ENCODE measurements at places on chromosomes 12 and 14.

DNA sequence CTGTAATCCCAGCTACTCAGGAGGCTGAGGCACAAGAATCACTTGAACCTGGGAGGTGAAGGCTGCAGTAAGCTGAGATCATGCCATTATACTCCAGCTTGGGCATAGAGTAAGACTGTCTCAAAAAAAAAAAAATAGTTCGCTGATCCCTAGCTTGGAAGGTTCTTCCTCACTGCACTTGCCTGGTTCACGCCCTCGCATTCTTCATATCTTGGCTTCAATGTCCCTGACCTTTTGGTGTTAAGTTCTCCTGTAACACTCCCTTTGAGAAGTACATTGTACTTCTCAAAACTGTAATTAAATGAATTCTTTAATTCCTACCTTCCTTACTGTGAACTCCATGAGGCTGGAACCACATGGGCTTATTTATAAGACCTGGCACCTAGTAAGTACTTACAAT, 16.5 kb upstream of the TPCN1 start:
- DNase-seq = no peak

GRCh38 chr12:114245555-114245954, 160.4 kb downstream of the TBX5 start:
- no peak for DNase-seq

DNA sequence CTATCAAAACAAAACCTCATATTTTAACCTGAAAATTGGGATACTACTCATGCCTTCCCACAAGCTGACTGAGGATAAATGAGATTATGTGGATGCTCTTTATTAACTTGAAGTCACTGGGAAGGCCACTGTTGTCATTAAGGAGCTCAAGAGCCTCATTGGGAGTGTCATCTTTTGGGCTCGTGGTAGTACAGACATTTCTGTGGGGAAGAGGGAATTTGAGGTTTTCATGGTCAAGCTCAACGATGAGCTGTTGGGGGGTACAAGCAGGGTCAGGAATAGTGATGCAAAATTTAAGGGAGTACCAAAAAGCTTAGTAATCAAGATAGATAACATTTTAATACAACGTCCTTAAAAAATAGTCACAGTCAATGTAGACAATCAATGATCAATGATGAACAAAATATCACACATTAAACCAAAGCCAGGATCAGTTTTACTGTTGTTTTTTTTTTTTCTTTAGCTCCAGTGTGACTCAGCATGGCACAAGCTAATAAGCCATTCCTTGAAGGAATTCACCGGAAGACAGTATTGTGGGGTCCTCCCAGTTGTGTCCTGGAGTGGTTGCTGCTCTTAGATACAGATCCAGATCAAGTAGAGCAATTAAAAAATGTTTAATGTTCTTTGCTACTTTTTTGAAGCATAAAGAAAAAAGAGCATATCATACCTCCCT, 130.9 kb downstream of the C12orf75 start:
- no peak for DNase-seq

DNA sequence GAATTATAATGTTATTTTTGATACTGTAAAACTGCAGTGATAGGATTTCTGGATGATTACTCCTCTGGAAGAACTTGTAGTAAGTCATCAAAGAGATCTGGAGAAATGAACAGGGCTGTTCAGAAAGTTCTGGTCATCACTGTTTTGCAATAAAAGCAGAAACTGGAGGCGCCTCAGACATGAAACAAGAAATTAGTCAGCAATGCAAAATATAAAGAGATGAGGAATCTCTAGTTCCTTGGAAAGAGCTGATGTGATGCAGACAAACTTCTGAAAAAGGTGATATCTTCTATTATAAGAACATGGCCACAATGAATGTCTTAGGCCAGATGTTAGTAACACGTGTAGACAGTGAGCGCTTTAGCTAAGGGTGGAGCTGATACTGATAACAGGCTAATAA, 9.5 kb downstream of the ACIN1 start:
- DNase-seq = no peak

GRCh38 chr14:74569387-74569786, 42.6 kb downstream of the LTBP2 start:
- DNase-seq = no peak

DNA sequence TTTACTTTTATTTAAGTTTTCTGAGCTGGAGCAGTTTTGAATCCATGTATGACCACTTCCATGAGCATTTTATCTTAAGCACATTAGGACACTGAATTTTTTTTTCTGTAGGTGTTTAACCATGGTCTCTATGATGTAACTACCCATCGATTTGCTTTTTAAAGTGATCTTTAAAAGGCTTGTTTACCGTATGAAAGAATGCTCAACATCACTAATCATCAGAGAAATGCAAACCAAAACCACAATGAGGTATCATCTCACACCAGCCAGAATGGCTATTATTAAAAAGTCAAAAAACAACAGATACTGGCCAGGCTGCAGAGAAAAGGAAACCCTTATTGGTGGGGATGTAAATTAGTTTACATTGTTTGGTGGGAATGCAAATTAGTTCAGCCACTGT, 23.0 kb downstream of the GLRX5 start:
- no peak for DNase-seq

DNA sequence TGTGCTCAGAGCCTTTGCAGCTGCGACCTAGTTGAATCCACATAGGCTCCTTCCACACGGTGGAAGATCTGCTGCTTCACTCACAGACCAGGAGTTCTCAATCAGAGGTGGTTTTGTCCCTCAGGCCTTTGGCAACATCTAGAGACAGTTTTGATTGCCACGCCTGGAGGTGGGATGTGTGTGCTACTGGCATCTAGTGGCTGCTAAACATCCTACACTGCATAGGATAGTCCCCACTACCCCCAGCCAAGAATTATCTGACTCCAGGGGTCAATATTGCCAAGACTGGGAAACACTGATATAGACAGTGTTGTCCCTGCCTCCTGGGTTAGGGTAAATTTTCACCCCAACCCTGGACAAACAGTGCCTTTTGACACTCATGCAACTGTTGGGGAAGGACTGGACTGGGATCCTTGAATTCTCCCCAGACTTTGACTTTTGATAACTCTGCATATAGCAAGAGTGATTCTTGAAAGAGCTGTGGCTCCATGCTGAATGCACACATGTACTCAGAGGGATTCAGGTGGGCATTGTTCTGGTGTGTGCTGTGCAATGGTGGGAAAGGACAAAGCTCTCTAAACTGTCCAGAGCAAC, 39.8 kb downstream of the BAZ2A start:
- DNase-seq = peak; percentile 19

DNA sequence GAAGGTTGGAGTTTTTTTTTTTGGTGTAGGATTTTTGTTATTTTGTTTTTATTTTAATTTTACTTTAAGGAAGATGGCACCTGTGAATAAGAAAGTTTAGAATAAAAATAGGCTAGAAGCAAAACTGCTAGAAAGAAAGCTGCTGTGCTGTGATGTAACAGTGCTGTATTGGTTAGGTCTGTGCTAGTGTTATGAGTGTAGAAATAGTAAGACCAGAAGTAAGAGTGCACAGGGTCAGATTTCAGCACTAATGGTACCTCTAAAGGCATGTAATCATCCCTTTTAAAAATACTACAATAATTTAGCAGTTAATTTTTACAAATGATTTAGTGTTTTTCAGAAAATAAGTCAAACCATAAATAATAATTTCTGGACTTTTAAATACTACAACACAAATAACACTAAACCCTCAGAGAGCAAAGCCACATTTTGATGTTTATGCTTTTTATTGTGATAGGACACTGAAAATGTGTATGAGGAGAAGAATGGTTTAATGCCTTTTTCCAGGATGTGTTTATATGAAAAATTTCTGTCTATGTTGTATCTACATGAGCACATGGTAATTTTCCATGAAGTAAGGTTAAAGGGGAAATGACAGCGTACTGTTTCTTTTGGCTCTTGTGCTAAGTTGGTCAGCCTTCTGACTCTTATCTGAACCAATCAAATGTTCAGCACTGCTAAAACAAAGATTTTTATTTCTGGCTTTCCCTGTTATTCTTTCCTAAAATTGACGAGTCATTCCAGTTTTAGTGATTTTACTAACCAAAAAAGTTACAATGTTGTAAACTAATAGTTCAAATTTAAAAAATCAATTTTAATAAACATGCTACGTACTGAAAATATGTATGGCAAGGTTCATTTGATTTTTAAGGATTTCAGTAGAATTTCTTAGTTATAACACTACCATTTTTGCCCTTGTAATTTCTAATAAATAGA, 96.1 kb downstream of the PPHLN1 start:
- no peak for DNase-seq

DNA sequence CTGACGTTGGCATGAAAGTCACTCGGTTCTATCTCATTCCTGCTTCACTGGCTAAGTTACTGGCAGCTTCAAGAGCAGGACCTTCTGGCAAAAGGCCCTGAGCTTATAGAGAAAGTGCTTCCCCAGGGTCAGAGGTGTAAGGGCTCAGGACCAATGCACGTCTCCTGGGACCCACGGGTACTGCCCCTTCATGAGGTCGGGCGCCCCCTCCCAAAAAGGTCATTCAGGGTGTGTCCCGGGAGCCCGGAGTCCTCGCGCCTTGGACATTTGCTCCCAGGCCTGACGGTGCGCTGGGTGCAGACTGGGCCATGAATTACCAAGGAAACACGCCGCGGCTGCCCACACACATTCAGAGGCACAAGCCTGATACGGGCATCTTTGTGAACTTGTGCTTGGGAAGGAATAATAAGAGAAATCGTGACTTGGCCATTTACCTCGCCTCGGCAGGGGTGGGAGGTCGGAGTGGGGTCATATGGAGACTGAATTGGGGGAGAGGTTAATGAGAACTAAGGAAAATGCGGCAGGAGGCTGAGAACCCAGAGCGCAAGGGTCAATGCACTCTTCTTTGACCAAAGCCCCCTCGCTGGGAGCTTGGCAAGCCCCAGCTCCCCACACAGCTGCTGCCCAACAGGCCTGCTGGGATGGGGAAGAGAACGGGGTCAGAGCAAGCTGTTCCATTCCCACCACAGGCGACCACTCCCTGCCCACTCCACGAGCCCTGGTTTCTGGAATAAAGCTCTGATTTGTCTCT, 15.7 kb upstream of the SLC6A12 start:
- no peak for DNase-seq

GRCh38 chr14:76067536-76067935, 82.0 kb downstream of the IFT43 start:
- no peak for DNase-seq

GRCh38 chr12:27015730-27016076, 1.5 kb upstream of the TM7SF3 start:
- DNase-seq = peak; percentile 24

DNA sequence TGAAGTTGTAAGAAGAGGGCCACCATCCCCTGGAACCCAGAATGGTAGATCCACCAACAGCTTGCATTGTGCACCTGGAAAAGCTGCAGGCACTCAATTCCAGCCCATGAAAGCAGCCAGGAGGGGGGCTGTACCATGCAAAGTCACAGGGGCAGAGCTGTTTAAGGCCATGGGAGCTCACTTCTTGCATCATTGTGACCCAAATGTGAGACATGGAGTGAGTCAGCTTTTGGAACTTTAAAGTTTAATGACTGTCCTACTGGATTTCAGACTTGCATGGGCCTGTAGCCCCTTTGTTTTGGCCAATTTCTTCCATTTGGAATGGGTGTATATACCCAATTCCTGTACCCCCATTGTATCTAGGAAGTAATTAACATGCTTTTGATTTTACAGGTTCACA, 50.8 kb downstream of the SLC16A7 start:
- DNase-seq = no peak

- no peak for DNase-seq
Measured at GRCh38 chr12:46958053-46958452, 121.4 kb upstream of the PCED1B start.

GRCh38 chr14:60003991-60004390, 84.0 kb downstream of the LRRC9 start:
- no peak for DNase-seq

DNA sequence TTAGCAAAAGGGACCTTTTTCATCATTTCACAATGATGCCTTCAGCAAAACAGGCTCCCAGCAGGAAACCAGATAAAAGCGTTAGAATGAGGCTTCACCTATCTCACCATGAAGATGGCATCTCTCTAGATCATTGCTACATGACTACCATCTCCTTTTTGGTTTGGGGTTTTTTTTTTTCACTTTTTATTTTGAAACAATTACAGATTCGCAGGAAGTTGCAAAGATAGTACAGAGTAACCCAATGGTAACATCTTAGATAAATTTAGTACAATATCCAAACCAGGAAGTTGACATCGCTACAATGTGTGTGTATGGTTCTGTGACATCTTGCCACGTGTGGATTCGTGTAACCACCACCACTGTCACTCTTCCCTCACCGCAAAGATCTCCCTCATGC, 22.3 kb upstream of the PWP1 start:
- no peak for DNase-seq

GRCh38 chr14:68451696-68452373, 341.0 kb downstream of the ZFP36L1 start:
- DNase-seq = no peak

DNA sequence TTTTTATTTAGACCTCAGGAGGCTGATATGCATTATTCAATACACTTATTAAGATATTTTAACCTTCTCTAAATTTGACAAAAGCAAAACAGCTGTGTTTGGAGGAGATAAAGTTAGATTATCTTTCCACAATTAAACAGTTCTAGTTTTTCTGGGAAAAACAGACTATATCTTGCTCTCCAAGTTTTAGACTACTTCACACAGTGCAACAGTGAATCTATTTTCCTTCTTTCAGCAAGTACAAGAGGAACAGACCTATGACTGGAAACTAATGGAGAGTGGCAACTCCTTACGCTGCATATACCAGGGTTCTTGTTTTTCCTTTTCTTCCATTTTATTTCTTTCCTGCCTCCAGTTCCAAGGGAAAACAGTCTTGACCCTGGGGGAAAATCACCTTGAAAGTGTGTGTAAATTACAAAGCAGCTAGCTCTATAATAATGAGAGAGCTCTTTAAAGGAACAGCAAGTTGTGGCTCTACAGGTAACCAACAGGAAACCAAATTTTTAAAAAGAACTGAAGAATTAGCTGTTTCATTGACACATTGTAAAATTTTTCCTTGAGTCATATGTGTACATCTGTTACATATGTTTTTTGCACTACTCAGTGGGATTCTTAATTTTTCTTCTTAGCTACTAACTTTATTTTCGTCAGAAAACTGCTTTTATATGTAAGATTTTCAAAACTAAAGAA, 27.4 kb downstream of the DNM1L start:
- DNase-seq = no peak

- peak; percentile 29 for DNase-seq
Measured at GRCh38 chr12:15856097-15856982, 25.8 kb upstream of the STRAP start.

DNA sequence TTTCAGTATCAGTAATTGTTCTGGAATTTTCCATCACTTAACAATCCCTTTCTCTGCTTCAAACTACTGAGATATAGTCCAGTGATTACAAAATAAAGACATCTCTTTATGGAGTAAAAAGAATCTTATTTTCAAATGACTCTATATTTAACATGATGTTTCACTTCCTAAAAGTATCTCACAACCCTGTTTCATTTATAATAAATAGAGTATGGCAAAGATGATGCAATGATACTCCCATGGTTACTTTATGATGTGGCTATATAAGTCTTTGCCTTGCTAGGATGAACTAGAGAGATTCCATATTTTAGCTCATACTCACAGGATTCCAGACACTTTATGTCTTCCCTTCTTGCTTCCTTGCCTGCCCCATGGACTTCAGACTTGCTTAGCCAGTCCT, 953.5 kb upstream of the MDGA2 start:
- DNase-seq = no peak

GRCh38 chr12:41486718-41487117, 298.6 kb downstream of the PDZRN4 start:
- DNase-seq = peak; percentile 55
